ENCODE measurements at places on chromosomes 7 and 10.
A peak's percentile ranks its signal among the peaks of the same experiment; 100 is the strongest.

DNA sequence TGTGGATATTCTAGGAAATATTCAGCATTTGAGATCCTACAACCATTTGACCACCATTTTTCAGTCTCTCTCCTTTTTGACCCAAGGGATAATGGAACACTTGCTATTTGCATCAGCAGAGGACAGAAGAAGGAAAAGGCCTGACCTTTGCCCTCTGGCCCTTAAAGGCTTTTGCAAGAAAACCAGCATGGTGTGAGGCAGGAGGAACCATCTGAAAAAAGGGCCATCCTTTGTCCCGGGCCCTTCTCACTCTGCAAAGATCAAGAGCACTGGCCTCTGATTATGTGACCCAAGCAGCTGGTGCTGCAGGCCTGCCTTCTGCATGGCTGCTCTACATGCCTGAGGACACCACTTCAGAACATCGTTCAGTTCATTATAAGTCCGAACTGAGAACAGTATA, 133.3 kb upstream of the STK17A start:
- DNase-seq: no peak

DNA sequence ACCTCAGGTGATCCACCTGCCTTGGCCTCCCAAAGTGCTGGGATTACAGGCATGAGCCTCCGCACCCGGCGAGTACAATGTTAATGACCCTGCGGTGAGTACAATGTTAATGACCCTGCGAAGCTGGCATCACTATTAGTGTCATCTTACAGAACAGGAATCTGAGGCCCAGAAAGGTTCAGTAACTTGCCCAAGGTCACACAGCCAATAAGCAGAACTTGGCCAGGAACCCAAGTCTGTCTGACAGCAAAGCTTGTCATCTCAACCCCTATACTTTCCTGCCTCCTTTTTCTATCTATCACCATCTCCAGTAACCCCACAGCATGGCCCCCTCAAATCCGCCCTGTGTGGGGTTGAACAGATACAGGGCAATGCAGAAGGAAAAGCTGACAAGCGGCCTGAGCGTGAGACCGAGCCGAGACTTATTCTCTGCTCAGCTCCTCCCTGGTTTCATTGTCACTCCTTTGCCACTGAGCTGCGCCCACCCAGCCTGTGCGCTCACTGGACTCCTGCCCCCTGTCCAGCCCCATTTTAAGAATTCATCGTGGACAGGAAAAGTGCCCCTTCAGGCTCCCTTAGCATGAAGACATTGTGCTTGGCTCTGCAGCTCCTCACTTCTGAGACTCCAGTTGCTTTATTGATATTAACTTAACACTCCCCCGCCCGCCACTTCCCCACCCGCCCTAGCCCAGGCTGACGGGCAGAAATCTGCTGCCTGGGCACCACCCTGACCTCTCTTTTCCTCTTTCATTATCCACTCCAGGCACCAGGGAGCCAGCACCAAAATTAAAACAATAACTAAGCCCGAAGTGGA, 58.1 kb upstream of the LBX1 start:
- no peak for DNase-seq

DNA sequence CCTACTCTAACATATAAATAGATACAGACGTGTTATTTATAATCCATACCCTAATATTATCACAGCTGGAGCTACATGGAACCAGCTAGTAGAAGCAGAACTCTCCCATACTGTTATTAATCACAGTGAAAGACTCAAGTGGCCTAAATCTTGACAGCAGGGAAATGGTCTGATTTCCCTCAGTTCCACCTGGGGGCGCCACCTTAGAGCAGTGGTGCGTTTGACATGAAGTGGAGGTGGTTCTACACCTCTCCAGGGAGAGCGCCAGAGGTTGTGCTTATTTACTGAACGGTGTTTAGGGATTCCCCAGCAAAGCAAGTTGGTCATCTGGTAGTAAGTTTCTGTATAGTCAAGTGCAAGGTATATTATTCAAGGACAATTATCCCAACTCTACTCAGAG, 17.6 kb downstream of the DNTT start:
- no peak for DNase-seq

DNA sequence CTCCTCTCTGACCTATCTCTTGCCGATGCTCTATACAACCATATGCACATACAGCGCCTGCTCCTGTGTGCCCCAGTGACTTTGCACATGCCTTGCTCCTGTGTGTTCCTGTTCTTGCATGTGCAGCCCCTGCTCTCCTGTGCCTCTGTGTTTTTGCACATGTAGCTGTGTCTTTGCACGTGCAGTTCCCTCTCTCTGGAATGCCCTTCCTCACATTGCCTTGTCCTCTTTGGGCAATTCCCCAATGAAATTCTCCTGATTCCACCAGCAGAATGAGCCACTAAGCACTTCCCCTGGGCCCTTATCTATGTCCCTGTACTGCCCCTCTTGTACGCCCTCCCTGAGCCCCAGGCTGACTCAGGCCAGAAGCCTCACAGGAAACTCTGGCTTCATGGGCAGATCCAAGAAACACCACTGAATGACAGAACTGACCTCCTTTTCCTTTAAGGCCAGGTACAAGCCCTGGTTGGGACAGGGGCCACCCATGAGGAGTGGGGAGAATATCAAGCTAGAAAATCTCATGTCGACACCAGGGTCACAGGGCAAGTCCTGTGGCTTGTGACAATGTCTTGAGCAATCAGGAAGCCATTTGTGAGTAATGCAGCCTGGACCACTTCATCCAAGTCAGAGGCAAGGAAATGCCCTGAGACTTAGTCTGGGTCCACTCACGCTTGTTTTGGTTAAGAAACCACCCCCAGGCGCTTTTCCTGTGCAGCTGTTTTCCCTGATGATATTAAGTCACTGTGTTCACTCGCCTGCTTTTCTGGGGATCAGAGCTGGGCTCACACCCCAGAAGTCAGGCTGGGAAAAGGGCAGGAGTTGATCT, 1.9 kb upstream of the ARHGAP22 start:
- no peak for DNase-seq

- DNase-seq: no peak
These were observed 295.1 kb downstream of the EXOC4 start for GRCh38 chr7:133547981-133548380.

DNA sequence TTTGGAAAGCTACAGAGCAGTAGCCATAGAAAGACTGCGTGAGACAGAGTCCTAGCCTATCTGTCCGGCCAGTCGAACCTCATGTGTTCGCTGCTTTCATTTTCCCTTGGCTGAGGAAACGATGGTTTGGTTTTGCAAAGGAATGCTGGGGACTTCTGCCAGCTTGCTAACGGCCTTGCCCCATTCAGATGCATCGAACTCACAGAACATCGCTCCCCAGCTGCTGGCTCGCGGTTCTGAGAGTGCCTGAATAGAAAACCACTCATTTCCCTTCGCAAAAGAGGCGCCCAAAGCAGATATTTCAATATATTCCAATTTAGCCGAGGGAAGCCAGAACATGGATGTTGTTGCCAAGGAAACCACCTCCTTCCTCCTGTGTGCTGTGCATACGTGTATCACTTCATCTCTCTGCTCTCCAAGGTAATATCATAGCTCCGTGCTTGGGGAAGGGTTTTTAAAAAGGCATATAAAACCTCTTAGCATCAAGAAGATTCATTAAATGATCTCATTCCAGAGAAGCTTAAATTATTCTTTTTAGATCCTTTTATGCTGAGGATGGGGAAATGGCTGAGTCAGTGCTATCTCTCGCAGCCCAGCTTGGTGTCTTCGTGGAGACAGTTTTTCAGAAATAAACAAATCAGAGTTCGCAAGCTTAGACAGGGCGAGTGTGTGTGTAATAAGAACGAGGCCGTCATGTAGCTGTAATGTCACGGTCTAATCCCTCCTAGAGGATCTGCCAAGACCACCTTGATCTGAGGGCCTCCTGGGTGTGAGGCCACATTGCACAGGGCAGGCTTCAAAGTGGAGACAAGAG, 215.2 kb downstream of the RPS24 start:
- no peak for DNase-seq

DNA sequence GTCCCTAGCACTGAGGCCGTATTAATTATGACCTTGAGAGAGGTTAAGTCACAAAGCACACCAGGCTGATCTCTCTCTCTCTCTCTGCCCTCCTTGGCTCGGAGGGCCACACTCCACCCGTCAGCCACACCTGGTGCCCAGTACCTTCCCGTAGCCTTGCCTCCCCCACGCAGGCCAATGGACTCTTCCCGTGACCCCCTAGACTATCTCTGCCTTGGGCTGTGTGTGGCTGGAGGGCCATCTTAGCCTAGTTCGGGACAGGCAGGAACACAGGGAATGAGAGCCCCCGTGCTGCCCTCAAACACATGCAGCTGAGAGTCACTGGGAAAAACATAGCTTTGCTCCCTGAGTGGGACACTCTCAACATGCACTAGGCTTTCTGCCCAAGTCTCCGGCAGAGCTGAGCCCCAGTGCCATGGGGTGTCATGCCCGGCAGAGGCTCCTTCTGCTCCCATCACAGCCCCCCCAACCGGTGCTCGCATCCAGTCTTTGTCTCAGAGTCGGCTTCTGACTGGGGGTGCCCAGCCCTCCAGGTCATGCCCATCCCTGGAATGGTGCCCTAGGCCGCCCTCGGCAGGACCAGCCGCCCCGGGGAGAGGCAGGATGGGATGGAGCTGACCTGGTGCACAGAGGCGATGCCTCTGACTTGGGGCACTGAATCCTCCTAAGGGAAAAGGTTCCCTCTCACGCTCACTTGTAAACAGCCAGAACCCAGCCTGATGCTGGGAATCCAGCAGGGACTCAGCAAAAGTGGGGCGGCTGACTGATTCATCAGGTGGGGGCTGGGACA, 63.0 kb downstream of the TCERG1L start:
- no peak for DNase-seq

- DNase-seq: no peak
These were observed 20.3 kb downstream of the NACAD start for GRCh38 chr7:45068236-45069023.

GRCh38 chr7:1981878-1982230, 250.9 kb downstream of the MAD1L1 start:
- DNase-seq: no peak

GRCh38 chr10:71401056-71401455, 4.3 kb downstream of the CDH23 start:
- DNase-seq: no peak

DNA sequence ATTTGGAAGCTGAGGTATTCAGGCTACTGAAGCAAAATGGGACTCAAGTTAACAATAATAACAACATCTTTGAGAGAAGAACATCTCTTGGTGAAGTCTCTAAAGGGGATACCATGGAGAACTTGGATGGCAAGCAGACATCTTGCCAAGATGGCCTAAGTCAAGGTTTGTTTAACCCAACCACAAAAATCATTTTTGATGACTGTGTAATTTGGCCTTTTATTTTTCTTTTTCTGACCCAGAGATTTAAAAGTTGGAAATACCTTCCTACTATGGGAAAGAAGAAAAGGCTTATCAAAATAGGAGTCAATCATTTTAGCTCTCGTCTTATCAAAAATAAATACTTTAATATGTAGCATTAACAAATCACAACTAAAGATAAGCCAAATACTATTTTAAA, 72.4 kb downstream of the PON1 start:
- DNase-seq: no peak

GRCh38 chr10:10774416-10774815, 243.3 kb upstream of the CELF2 start:
- DNase-seq: no peak

DNA sequence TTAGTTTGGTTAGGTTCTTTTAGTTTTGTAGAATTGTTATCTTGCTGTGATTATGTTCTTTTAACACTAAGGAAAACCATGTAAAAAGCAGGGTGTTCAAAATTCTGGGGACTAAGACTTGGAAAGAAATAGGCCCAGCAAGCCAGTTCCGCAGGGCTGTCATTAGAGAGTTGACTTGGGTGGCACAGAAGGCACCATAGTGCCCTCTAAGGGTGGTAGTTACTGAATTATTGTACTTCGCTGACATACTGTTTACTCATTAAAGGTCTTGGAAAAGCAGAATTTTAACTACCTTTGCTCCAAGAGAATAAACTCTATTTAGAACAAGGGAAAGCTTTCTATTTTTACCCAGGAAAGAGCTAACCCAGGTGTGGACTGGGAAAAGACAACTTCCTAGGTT, 86.5 kb downstream of the OTUD1 start:
- DNase-seq: peak; percentile 25

GRCh38 chr10:101941871-101942270, 98.3 kb upstream of the KCNIP2 start:
- no peak for DNase-seq

GRCh38 chr10:65017523-65017922, 1496.3 kb downstream of the REEP3 start:
- DNase-seq: no peak

DNA sequence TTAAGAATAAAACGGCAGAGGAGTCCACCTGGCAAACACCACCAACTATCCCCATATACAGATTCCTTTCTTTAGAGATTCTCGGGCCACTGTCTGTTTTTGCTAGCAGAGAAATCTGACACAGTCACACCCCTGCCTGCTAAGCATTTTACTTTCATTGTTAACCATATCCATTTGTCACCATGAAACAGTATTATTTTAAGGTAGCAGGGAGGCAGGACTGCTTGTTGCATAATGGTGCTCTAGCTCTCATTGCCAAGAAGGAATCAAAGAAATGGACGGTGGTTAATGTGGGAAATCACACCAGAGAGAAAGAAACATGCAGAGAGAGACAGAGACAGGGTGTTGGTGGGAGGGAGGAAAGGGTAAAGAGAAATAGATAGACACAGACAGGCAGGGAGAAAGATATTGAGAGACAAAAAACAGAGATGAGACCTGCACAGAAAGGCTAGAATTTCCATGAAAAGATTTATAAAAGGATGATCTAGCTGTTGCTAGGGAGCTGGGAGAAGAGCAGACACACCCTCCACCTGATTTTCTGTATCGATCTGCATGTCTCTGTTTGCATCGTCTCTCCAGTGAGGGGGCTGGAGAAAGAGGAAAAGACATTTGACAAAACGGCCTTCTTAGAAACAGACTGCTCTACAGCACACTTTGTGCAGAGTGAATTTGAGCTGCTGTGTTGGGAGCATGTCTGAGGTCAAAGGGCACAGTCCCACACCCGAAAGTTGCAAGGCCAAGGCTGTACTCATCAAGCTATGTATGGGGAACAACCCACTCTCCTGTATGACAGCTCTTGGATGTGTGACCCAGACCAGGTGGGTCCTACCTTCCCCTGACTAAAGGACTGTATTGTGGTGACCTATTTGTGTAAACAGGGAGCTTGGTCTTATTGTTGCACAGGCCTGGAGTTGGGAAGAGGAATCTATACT, 303.1 kb downstream of the FZD1 start:
- DNase-seq: no peak

DNA sequence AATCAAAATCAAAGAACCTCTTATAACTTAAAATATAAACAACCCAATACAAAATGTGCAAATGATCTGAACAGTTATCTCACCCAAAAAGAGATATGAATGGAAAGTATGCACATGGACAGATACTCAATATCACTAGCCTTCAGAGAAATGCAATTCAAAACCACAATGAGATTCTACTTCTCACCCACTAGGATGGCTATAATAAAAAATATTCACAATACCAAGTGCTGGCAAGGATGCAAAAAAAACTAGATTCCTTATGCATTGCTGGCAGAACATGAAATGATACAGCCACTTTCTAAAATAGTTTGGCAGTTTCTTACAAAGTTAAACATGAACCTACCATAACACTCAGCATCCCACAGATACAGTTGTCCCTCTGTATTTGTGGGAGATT, 130.1 kb upstream of the LRRN3 start:
- DNase-seq: no peak

- DNase-seq: no peak
These were observed 28.9 kb downstream of the POR start for GRCh38 chr7:75943864-75944263.

GRCh38 chr10:105161767-105162166, 520.7 kb downstream of the SORCS3 start:
- no peak for DNase-seq

- peak; percentile 14 for DNase-seq
These were observed 16.3 kb downstream of the CYP3A4 start for GRCh38 chr7:99767662-99768061.

- DNase-seq: peak; percentile 98
These were observed 38.2 kb downstream of the PRSS2 start for GRCh38 chr7:142808802-142809583.

- no peak for DNase-seq
These were observed 9.5 kb upstream of the RBM20 start for GRCh38 chr10:110634527-110635209.

Measured in activated CD4-positive, alpha-beta T cell treated with anti-CD3 and anti-CD28 coated beads, Interleukin-2, amount 50 U/mL, for 16 hours (primary cell).